ENCODE measurements at places on chromosomes 11 and 22.

DNA sequence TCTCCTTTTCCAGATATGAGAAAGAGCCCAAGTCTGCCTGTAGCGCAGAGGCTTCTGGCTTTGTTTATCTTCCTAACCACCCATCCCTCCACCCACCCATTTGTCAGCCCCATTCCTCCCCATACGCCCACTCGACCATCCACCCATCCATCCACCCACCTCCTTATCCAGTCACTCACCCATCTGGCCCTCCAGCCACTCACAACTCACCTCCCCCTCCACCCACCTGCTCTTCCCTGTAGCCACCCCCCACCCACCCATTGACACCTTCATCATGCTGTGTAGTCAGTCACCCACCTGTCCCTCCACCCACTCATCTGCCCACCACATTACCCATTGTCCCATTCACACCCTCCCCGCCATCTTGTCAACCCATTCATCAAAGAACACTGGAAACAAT, 5.5 kb downstream of the CST6 start:
- DNase-seq, result no peak

DNA sequence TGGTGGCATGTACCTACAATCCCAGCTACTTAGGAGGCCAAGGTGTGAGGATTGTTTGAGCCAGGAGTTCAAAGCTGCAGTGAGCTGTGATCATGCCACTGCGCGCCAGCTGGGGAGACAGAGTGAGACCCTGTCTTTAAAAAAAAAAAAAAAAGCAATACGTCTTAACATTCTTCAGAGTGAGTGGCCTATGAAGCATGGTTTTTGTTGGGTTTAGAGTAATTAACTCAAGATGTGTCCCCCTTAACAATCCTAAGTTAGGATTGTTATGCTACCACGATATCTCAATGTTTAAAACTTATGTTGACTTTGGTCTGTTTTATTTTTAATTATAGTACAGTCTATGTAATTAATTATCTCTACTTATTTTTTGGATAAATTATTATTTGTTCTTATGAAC, 156.1 kb downstream of the HIPK3 start:
- DNase-seq, result no peak

DNA sequence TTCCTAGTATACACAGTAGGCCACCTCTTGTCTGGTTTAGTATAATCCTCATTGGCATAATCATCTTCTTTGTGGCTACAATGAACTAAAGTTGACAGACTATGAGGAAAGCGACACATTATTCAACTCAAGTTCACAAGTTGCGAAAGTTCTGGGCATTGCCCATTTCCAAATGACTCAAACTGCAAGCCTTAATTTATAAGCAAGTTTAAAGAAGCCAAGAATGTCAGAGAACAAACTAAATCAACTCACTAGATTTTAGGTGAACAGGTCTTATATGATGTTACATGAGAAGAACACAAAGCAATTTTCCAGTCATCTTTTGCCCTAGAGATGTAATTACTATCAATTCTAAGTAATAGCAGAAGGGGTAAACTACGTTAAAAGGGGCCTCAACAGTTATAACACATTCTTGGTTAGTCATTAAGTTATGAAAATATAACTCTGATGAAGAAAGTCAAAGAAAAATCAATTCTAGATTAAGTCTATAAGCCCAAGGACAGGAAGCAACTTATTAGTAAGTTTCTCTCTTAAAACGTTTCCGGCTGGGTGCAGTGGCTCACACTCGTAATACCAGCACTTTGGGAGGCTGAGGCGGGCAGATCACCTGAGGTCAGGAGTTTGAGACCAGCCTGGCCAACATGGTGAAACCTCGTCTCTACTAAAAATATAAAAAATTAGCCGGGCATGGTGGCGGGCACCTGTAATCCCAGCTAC, 21.5 kb downstream of the PICALM start:
- no peak for DNase-seq

- DNase-seq, result peak; percentile 89
These were observed 2.2 kb downstream of the C11orf24 start for GRCh38 chr11:68269414-68270081.

- DNase-seq, result no peak
These were observed 5.1 kb downstream of the LRRC51 start for GRCh38 chr11:72085621-72086351.

- DNase-seq, result peak; percentile 6
These were observed 762 bp downstream of the MTMR3 start for GRCh38 chr22:29883775-29884097.

DNA sequence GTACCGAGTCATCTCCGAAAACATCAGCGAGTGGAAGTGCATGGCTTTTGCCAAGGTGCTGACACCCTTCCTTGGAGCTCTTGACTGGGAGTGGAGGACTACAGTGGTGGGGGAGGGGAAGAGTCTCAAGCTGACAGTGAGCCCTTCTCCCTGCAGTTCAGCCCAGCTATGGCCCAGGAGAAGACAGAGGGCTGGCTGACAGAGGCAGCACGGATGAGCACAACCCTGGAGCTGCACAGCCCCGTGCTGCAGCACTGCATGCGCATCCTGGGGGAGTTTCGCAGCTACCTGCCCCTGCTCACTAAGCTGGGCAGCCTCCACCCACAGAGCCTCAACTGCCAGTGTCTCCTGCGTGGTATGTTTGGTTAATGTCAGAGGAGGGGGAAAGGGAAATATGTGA, 41.4 kb downstream of the DNHD1 start:
- DNase-seq, result no peak

DNA sequence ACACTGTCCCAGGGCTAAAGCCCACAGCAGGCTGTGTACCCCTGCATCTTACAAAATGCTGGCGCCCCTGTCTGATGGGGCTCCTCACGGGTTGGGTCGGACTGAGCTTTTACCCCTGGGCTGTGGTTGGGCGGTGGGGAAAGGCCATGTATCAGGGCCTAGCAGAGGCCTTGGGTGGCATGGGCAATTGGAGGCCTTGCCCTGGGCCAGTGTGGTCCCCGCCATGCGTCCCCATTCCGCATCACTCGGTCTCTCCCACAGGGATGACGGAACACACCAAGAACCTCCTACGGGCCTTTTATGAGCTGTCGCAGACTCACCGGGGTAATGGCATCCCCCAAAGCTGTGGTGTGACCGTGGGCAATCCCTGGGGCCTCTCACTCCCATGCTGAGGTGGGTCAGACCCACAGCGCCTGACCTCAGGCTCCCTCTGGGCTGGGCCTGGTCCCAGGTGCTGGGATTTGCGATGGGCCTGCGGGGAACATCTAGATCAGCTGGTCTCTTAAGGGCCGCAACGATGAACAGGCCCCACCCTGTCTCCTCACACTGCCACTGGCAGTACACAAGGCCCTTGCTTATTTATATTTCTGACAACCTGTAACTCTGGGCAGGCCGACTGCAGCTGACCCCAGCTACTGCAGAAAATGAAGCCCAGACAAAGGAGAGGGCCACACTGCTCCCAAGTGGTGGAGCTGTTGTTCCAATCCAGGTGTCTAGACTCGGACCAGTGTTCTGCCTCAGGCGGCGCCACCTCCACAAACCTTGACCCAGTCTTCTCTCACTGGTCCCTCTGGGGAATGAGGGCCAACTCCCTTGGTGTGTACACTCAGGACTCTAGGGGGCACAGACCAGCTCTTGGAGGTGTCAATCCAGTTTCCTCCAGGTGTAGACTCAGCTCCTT, 12.3 kb downstream of the SLC16A8 start:
- no peak for DNase-seq

DNA sequence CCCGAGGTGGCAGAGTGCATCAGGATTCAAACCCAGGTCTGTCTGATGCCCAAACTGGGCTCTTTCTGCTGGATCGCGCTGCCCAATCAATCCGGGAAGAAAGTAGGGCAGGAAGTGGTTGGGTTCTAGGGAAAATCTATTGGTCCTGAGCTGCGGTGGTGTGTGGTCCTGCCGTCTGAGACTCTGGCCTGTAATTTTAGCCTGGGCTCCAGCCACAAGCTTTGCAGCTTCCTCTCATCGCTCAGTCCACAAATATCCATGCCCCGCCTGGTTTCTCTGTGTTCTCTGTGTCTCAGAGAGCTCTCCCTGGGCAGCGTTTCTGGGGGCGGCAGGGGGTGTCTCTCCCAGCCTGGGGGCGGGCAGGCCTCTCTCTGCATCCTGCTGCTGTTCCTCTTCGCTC, 18.7 kb downstream of the CACNG2 start:
- DNase-seq, result no peak

- DNase-seq, result peak; percentile 12
These were observed 36.0 kb upstream of the LDLRAD3 start for GRCh38 chr11:35907648-35908431.

DNA sequence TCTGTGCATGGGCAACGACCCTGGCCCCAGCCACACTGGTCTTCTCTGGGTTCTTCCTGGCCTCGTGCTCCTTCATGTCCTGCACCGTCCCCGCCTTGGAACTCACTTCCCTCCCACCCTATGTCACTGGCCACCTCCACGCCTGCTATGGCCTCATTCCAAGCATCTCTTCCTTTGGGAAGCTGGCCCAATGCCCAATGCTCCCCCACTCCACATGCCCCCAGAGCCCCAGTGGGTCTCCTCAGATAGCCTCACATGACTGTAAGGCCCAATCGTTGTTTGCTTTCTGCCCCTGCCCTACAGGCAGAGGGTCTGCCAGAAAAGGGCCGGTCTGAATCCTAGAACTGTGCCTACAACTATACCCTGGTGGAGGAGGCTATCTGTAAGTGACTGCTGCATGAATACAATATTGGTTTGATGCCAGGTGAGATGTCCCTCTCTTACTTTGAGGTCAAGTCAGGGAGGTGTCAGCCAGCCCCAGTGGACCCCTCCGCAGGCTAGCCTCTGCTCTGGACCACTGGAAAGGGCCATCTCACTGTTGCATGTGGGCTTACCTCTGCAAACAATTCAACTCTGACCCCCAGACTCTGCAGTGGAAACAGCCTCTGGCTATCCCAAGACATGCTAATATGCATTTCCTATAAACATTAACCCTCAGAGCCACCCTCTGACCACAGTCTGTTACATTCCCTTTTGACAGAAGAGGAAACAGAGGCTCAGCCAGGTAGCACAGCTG, 2.1 kb upstream of the GNAZ start:
- no peak for DNase-seq

- no peak for DNase-seq
These were observed 2.7 kb downstream of the NLRP6 start for GRCh38 chr11:280706-281485.

DNA sequence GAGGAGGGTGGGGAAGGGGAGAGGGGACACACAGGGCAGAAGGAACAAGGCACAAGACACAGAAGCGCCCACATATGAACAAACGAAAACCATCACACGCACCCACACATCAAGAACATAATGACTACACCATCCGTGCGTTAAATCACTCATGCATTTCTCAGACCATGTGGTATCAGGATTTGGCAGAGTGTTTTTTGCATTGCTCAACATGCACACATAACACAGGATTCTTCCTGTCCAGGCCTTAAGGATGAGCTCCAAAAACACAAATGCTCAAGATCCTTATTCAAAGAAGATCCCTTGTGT, 309.5 kb downstream of the CADM1 start:
- DNase-seq, result no peak

- DNase-seq, result peak; percentile 79
These were observed 430 bp downstream of the CDC42EP1 start for GRCh38 chr22:37560608-37561211.

DNA sequence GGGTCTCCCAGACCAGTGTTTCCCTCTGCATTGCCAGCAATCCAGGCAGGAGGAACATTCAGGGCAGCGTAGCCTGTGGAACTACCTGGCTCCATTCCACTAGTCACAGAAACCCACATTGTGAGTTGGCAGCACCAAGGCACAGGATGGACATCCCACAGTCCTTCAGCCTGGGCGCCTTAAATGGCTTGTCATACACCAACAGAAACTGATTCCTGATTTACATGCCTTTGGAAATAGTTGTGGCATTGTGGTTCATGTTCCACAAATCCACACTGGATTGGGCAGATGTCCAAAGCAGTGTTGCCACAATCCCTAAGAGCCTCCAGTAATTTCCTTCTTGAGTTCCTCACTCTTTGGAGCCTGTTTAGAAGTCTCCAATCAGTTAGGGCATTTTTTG, 225.6 kb downstream of the BLID start:
- peak; percentile 28 for DNase-seq

GRCh38 chr11:113315811-113316210, 1.4 kb downstream of the TTC12 start:
- DNase-seq, result no peak

DNA sequence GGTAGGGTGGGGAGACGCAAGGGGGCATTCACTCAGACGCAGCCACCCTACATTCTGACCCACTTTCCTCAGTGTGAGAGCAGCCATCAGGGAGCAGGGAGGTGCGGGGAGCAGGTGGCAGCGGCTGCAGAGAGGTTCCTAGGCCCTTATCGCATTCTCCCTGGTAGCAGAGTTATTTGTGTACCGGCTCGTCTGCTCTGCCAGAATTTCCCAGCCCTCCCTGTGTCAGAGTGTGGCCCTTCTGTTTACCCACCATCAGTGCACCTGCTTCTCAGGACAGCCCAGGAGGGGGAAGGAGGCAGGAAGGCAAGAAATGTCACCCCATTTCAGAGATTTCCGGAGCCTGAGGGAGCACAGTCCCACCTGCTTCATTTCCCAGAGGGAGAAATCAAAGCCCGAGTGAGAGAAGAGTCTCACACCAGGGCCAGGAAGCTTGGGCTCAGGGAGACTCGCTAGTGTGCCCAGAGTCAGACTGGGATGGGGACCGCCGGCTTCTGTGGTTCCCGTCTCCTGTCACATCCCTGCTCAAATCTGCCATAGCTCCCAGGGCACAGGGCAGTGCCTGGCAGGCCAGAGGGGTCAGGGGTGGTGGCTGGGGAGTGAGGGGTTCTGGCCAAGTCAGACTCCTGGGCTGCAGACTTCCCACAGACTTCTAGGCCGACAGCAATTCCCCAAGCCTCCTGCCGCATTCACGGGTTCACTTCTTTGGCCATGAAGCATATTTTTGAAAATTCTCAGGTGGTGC, 49.7 kb downstream of the ARRB1 start:
- no peak for DNase-seq

DNA sequence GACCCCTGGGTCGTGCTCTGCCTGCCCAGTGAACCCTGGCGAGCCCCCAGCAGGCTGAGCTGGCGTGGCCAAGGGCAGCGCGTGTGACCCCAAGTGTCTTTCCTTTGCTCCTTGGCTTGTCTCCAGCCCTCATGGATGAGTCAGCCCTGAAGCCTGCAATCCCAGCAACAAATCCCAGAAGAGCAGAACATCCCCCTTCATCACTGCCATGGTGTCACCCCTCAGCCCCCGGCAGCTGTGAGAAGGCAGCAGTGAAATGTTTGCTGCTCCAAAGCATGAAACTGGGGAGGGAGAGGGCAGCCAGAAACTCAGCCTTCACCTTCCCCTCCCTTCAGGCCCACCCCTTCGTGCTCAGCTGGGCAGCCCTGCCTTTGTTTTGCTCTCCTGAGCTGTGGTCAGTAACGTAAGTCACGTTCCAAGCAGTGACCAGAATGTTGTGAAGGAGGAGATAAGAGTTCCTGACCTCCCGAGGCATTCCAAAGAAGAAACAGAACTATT, 29.8 kb downstream of the ADAMTS15 start:
- DNase-seq, result peak; percentile 99

DNA sequence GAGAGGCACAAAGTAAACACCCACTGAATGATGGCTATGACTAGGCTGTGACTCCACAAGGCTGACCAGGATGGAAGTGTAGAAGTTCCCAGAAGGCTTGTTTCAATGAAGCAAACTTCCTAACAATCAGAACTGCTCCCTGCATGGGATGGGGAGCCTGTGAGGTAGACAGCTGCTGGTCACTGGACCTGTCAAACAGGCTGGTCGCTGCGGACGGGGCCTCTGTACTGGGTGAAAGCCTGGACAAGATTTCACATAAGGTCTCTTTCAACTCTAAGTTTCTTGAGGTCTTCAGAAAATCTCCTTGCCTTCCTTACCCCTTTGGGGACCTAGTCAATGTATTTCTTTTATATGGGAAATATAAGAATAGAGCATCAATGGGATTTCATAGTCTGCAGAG, 438.2 kb downstream of the BUD13 start:
- DNase-seq, result no peak

- no peak for DNase-seq
These were observed 11.8 kb upstream of the THY1 start for GRCh38 chr11:119434591-119435330.
